ENCODE measurements at places on chromosomes 6 and 20.

DNA sequence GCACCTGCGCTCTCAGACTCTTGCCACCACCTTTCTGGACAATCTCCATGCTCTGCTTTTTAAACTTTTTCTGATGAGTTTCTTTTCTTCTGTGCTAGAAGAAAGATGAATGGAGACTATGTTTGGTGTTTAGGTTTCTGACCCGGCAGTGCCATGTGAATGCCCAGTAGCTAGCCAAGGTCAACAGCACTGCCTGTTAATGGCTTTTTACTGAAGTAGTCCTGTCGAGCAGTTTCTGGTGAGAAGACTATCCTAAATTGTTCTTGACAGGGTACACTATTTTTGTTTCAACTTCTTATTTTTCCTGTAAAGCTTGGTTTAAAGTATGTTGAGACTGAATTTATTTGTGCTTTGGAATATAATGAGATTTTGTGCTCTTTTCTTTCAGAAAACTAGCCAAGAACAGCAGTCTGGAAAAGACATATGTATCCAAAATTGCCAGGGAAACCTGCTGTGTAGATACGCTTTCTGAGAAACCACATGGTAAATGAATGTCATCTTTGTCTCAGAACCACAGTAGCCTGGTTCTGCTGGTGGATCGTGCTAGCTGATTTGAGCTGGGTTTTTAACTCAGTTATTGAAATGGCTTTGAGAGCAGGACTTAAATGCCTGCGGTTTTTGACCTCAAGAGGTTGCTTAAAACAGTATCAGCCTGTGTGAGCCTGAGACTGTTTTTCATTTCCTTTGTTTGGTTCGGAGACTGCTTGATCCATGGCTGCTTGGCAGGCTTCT lies 48.1 kb downstream of the KCNS1 start:
- no peak for DNase-seq

- DNase-seq, result no peak
These were observed 29.2 kb downstream of the TAF11 start for GRCh38 chr6:34858681-34859080.

DNA sequence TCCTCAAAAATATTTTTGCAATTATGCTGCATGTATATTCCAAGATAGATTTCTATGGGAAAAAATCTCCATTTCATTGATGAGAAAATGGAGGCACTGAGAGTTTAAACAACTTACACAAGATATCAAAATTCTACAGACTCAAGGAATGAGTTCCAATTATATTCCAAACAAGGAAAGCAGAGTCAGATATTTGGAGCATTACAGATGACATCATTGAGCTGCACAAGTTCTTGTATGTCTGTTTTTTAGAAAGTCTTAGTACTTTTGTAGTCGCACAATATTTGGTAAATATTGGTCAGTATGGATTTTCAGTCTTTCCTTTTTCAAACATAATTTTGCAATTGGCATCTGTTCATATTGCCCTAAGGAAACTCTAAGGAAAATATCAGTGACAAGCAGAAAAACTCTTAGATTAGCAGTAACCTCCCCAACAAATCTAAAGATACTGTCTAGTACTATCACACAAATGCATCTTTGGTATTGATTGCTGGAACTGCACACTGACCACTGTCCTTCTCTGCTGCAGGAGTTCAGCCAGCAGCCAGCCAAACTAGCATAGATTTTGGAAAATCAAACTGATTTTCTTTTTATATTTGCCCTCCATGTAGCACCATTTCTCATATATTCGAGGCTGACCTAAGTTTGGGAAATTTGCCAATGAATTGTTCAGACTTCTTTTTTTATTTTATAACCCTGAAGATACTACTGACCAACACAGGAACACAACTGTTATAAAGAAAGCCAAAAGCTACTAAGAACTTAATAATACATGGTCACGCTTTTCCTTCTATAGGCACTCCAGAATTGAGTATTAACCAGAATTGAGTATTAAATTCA lies 51.7 kb upstream of the TBX18 start:
- DNase-seq, result no peak

DNA sequence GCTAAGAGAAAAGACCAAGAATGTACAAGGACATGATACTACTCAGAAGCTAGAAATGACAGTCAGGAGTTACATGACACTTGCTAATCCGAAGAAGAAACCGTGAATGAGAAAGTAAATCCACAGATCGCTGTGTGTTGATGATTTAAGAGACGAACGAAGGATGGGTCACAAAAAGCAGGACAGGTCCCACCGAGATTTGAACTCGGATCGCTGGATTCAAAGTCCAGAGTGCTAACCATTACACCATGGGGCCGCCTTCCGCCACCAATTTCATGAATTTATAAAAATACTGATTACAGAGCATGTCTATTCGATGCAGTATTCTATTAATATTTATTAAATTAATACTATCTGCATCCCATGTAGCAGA lies 54.0 kb upstream of the BTN3A2 start:
- no peak for DNase-seq

- DNase-seq, result no peak
These were observed 252.7 kb downstream of the BMP7 start for GRCh38 chr20:57013741-57014140.

- no peak for DNase-seq
These were observed 20.4 kb downstream of the VTA1 start for GRCh38 chr6:142167486-142167885.
